ENCODE measurements at places on chromosomes 5 and 9. TPM values are rescaled to one million over a fixed set of nuclear protein-coding genes. Genes with fewer than 3 reads are reported as not detected.
A peak's percentile ranks its signal among the peaks of the same experiment; 100 is the strongest.

- no peaks in the 10 kb centered on the region for H3K36me3 ChIP-seq
- no peaks in the 10 kb centered on the region for H3K4me1 ChIP-seq
- DNase-seq = no peak
- H3K4me3 ChIP-seq = peak overlapping the region; percentile 23
- no peaks in the 10 kb centered on the region for H3K27me3 ChIP-seq
Measured at GRCh38 chr5:166370928-166371690, 1920.3 kb upstream of the WWC1 start.

GRCh38 chr5:18553269-18553668 lies 919.0 kb downstream of the TAF11L14 start:
- no peaks in the 10 kb centered on the region for H3K27me3 ChIP-seq
- no peak for DNase-seq
- H3K27ac ChIP-seq = no peak overlapping the region
- H3K4me1 ChIP-seq = no peaks in the 10 kb centered on the region

Gene SEMA6A
- 28.7 TPM for total RNA-seq

- H3K27ac ChIP-seq = peak overlapping the region; percentile 40
- H3K36me3 ChIP-seq = no peaks in the 10 kb centered on the region
- DNase-seq = no peak
- H3K4me1 ChIP-seq = peaks cover 18% of the 10 kb centered on the region
- H3K27me3 ChIP-seq = no peaks in the 10 kb centered on the region
Measured at GRCh38 chr9:77819657-77820056, 171.5 kb upstream of the GNA14 start.

- DNase-seq = no peak
- no peak overlapping the region for H3K4me3 ChIP-seq
- H3K4me1 ChIP-seq = no peaks in the 10 kb centered on the region
- no peaks in the 10 kb centered on the region for H3K36me3 ChIP-seq
- H3K27me3 ChIP-seq = no peaks in the 10 kb centered on the region
Measured at GRCh38 chr5:73131711-73132425, 11.5 kb downstream of the TMEM171 start.

Gene NRG2
- 5.2 TPM for total RNA-seq

Gene ACTBL2
- total RNA-seq = not detected

DNA sequence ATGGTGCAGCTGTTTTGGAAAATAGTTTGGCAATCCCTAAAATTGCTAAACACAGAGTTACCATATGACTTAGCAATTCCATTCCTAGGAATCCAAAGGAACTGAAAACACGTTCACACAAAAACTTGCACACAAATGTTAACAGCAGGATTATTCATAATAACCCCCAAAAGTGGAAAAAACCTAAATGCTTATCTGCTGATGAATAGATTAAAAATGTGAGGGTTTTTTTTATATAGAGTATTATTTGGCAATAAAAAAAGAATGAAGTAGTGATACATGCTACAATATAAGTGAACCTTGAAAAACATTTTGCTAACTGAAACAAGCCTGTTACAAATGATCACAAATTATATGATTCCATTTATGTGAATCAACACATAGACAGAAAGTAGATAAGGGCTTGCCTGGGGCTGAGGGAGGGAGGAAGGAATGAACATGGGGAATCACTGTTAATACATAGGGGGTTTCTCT lies 45.1 kb upstream of the TRIO start:
- no peaks in the 10 kb centered on the region for H3K27me3 ChIP-seq
- no peak overlapping the region for H3K4me3 ChIP-seq
- H3K36me3 ChIP-seq = no peaks in the 10 kb centered on the region
- no peak for DNase-seq
- no peaks in the 10 kb centered on the region for H3K4me1 ChIP-seq

All from vagina (tissue), 2 donors.